ENCODE measurements at places on chromosomes 4 and X.

GRCh38 chrX:153408221-153408721 lies 3.0 kb upstream of the ZFP92 start:
- DNase-seq: no peak

DNA sequence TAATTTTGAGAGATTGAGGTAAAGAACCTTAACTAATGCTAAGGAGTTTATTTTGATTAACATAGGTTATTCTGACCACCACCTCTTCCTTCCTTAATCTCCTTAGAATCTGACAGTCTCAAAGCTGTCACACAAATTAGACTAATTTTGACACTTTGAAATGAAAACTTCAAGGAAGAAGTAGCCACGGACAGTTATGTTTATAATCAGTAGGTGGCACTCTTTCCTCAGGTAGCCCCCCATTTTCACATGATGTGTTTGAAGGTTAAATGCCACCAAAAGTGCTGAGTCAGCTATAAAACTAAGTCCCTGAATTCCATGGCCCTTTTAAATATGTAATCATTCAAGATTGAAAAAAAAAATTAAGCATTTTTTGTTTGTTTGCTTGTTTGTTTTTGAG lies 22.4 kb downstream of the TMEM33 start:
- no peak for DNase-seq

- DNase-seq: no peak
Measured at GRCh38 chr4:4361883-4362282, 25.0 kb upstream of the NSG1 start.

DNA sequence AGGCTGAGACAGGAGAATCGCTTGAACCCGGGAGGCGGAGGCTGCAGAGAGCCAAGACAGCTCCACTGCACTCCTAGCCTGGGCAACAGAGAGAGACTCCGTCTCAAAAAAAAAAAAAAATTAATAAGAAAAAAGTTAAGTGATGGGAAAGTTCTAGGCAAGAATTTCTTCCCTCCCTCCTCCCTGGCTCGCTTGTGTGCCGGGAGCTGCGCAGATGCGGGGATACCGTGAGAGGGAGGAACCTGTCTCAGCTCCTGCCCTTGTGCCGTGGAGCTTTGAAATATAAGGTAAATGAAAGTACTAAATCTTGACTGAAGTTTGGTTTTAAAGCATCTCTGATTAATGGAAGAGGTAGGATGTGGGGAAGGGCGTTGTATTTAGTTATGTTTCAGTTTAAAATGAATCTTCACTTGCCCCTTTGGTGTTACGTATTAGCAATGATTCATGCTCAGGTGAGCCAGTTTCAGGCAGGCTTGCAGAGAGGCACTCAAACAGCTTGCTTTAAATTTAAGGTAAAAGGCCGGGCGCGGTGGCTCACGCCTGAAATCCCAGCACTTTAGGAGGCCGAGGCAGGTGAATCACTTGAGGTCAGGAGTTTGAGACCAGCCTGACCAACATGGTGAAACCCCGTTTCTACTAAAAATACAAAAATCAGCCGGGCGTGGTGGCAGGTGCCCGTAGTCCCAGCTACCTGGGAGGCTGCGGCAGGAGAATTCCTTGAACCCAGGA lies 1.4 kb upstream of the UFSP2 start:
- DNase-seq: no peak

GRCh38 chrX:154013614-154014360 lies 5.9 kb downstream of the IRAK1 start:
- no peak for DNase-seq

GRCh38 chr4:90246816-90247215 lies 119.6 kb downstream of the CCSER1 start:
- no peak for DNase-seq

DNA sequence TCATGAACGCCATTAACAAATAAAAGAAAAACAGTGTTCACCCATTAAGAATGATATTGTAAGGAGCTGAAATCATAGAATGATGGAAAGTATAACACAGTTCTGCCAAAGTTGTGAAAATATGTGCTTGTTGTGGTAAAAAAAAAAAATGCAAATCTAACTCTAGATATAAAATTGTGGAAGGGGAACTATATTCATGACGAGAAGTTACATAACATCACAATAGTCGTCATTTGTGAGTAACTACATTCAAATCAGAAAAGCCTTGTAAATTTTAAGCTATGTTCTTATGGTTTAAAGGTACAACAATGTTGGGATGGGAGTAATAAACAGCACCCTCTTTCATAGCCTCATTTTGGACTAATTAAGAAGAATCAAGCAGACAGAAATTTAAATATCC lies 57.6 kb upstream of the PRDM8 start:
- DNase-seq: no peak

DNA sequence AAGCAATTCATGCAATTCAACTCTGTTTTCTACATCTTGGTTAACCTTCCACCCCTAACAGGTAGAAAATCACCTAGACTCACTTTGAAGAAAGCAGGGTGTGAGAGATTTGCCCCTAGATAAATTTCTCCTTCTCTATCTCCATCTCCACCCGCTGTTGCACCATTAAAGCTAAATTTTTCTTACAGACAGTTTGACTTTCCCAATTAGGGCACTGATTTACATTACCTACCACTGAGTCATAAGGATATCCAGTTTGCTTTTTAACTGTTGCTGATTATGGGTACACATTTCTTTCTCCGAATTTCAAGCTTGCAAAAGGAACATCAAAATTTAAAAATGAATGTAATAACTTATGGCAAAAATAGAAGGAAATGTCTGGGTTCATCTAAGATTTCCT lies 13.0 kb downstream of the SLC7A11 start:
- no peak for DNase-seq

- DNase-seq: no peak
Measured at GRCh38 chr4:110046588-110047049, 133.9 kb downstream of the EGF start.

DNA sequence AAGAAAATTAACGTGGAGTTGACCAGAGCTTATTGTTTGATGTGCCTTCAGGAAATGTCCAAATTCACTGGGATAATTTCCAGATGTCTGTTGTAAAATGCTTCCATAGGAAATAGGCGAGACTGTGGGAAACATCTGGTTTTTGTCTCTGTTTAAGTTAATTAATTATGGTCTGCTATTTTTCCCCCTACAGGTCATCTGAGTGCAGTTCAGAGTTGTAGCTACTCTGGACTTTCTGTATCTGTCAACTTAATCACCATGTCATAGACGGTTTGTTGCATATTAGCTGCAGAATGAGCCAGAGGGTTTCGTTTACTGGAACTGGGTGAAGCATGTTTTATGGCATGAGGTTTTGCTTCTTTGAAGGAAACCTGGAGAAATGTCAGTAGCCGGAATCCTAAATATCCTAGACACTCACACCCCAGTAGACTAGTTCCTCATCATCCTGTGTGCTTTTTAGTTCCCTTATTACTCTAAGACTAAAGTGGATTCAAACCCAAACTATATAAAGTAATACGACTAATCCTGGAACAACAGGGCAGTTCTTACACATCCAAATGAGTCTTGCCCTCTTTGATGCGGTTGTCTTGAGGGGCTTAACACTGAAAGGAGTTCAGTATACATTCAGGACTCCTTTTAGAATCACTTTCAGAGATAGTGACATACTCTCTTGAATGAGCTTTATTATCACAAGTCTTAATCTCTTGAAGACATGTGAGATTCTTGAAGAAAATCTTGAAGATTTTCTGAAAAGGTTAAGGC lies 62.5 kb downstream of the PPEF1 start:
- DNase-seq: no peak

DNA sequence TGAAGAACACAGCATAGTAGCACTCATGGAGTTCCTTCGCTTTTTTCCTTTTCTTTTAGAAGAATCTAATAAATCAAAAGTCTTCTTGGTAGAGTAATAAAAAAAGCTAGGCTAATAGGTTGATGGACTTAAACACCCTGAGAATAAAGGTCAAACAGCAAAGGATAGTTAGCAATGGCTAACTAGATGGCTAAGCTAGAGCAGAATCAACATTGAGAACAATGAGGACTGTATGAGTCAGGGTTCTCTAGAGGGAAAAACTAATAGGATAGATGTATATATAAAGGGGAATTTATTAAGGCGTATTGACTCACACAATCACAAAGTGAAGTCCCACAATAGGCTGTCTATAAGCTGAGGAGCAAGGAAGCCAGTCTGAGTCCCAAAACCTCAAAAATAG lies 550.9 kb downstream of the GLUD2 start:
- no peak for DNase-seq

All from KG1 (cell line).